ENCODE measurements at places on chromosomes 4 and X.
A peak's percentile ranks its signal among the peaks of the same experiment; 100 is the strongest.

DNA sequence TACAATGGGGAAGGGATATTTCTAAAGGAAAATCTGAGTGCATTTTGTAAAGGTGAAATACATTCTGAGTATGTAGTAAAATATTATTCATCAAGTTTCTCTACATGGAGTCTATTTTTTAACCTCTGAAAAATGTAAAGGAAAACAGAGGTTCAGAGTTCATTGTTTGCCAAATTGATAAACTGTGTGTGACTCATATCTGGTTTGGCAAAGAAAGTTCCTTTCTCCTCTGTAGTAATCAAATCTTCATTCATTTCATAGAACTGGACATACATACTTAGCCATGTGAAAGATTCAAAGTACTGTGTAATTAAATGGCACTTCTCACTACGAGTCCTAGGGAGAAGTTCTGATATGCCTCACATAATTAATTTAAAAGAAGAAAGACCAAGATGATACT is 61.6 kb downstream of the HPGD start:
- DNase-seq: no peak

DNA sequence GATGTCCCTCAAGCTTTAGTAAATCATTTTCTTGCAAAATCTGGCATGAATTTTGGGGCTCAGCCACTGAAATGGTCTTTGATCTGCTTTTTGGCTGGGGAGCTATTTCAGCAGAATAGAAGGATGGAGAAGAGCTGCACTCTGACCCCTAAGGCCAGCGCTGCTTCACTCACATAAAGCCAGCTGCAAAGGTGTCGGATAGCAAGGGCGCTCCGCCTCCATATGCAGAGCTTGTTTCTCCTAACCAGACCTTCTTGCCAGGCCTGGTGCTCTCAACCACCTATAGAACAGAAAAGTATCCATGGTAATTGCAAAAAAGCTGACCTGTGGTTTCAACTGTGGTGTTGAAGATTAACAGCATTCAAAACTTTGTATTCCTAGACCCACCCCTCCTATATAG is 24.1 kb upstream of the COQ2 start:
- DNase-seq: no peak

- DNase-seq: no peak
These were observed 23.1 kb upstream of the TLR7 start for GRCh38 chrX:12843668-12844279.

- DNase-seq: no peak
These were observed 44.0 kb upstream of the EOLA2 start for GRCh38 chrX:149982310-149982709.

- no peak for DNase-seq
These were observed 99.8 kb downstream of the PTCHD1 start for GRCh38 chrX:23434356-23434884.

DNA sequence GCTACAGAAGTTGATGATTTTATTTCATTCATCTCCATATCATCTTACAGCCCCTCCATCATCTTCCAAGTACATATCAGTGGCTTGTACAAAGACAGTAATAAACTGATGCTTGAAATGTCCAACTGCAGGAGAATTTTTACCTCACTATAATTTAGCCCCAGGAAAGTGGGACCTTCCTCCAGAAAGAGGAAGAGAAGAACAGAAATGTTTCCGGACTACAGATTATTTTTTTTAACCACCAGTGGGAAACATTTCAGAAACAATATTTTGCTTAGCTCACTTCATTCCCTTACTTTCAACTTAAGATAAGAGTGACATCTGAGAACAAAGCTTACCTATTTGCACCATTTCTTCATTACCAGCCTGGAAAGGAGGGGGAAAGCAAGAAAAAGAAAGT is 2.0 kb downstream of the ADAMTS3 start:
- DNase-seq: no peak

- no peak for DNase-seq
These were observed 105.0 kb upstream of the NR0B1 start for GRCh38 chrX:30414144-30414543.

- DNase-seq: no peak
These were observed 46.8 kb downstream of the VEGFC start for GRCh38 chr4:176745902-176746301.

- no peak for DNase-seq
These were observed 114.4 kb upstream of the STOX2 start for GRCh38 chr4:183790661-183791060.

DNA sequence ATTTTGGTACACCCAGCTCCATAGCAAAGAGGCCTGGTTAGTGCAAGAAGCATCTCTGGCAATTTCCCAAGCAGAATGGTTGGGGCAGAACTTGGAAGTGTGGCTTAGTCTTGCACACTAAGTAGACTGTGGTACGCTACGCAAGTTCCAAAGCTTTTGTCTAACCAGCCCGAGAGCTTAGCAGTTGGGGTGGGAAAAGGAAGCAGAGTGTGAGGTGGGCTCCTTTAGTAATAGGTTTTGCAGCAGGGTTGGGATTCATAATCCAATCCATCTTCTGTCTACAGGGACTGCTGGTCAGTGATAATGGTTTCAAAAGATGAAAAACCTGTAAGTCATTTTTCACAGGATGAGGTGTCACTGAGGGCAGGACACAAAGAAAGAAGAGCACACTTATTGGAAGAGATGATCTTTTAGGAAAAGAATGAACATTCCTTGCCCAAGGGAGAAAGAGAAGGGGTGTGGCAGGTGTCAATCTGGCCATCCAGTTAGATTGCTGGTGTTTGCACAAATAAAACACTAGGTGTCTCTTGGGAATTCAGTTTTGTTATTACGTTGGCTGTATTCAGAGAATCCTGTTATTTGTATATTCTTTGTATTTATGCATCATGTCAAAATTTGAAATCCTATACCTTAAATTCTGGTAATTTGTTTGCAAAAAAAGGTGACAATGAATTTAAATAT is 244.3 kb downstream of the GPAT3 start:
- DNase-seq: no peak

DNA sequence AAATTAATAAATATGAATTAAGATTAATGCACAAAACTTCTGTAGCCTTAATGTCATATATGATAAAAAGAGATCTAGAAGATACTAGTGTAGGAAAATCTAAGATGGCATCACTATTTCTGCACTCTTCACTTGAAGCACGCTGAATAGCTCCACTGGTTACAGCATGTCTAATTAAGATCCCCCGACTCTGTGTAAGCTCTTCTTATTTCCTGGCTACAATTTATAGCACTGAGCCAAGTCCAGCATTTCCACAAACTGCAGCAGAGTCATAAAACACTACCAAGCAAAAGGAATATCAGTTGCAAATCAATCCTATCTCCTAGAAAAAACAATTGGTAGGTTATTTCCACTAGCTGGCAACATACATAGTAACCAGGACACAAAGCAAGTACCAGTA is 1.3 kb upstream of the CCNA2 start:
- DNase-seq: no peak

GRCh38 chr4:111992351-111993168 is 152.7 kb upstream of the FAM241A start:
- DNase-seq: no peak

- DNase-seq: no peak
These were observed 22.5 kb upstream of the CLDN24 start for GRCh38 chr4:183344523-183345255.

GRCh38 chr4:85659610-85660218 is 184.8 kb downstream of the ARHGAP24 start:
- no peak for DNase-seq

DNA sequence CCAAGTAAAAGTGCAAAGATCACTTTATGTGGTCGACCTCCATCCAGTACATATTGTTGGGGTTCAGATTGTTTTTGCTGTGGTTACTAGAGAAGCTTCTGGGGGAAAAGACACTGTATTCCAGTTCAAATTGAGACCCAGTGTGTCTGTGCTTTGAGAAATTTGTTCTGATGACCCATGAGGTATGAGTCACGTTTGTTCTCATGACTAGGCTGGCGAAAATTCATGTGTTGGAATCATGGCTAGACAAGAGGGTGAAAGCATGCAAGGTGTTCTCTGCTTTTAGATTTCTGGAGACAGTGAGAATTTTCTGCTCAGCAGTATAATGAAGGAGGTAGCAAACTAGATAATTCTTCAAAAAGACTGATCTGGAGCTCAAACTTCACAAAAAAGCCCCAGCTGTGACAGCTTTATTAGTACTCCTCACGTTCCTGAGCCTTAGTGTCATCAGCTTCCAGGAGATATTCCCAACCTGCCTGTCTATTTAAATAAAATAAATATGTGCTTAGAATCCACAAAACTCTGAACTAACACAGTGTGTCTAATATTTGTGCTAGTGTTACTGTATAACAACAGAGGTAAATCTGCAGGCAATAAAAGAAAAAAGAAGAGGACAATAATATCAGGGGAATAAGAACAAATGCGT is 24.4 kb upstream of the FAM47B start:
- DNase-seq: no peak

DNA sequence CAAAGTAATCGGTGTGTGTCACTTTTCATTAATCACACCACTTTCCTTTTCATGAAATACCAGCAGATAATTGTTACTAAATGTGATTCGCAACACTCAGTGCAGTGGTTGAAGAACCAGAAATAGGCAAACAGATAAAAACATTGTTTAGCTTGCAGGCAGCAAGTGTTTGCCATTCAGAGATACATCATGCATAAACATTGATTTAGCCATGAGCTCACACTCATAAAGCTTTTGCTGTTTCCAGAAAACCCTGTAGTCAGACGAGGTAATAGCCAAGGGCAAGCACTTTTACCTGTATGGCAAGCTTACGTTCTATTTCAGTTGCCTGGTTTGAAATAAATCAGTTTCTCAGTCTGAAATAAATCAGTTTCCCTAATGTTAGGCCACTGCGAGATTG is 542.0 kb upstream of the TENM3 start:
- DNase-seq: no peak

- no peak for DNase-seq
These were observed 1150.8 kb downstream of the STPG2 start for GRCh38 chr4:96992443-96992842.

GRCh38 chr4:48341776-48342605 is 662 bp downstream of the SLAIN2 start:
- peak; percentile 16 for DNase-seq

DNA sequence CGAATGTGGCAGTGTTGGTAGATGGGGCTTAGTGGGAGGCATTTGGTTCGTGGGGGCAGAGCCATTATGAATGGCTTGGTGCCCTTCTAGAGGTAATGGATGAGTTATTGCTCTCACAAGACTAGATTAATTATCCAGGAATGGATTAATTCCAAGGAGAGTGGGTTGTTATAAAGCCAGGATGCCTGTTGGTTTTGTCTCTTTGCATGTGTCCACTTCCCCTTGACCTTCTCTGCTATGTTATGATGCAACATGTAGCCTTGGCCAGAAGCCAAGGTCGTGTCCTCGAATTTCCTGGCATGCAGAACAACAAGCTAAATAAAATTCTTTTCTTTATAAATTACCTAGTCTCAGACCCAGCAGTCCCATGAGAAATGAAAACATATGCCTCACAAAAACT is 111.2 kb upstream of the PLS3 start:
- no peak for DNase-seq

- DNase-seq: no peak
These were observed 8.3 kb downstream of the GPR50 start for GRCh38 chrX:151184705-151185104.

- DNase-seq: no peak
These were observed 220.8 kb downstream of the SPANXN3 start for GRCh38 chrX:143296521-143296920.

- no peak for DNase-seq
These were observed 3.2 kb downstream of the GSX2 start for GRCh38 chr4:54103190-54103574.

GRCh38 chr4:85725721-85726170 is 250.8 kb downstream of the ARHGAP24 start:
- DNase-seq: no peak

- no peak for DNase-seq
These were observed 3.6 kb downstream of the ARHGAP24 start for GRCh38 chr4:85478576-85478975.

DNA sequence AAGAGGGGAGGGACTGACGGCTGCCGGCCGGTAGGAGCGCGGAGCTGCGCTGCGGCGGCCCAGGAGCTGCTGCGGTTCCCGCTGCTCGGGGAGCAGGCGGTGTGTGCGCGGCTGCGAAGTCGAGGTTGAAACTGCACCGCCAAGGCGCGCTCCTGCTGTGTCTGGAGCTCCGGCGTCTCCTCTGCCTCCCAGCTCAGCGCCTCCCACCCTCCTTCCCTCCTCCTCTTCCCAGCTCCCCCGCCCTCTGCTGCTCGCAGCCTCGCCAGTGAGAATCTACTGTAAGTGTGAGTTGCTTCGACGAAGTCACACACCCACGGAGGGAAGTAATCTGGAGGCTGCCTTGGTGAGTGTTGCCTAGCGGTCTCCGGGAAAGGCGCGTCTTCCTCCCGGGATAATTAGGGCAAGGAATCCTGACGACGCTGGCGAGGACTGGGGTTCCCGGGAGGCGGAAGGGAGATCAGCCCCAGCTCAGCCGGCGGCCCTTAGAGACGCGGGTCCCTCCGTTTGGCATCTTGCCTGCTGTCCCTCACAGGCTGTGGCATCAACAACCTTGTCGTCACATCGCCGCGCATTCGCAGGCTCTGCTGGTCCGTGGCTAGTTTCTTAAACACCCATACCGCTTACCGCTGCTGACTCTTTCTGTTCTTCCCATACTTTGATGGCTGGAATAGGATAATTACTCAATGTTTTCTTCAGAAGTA is at the start of gene EPHA5:
EPHA5 (minus strand) TSS at position 159 of the 701 bp plus-strand sequence. CDS start 747 bp downstream, outside the sequence.
- DNase-seq: no peak

GRCh38 chrX:40552768-40553167 is 28.0 kb upstream of the ATP6AP2 start:
- DNase-seq: no peak

DNA sequence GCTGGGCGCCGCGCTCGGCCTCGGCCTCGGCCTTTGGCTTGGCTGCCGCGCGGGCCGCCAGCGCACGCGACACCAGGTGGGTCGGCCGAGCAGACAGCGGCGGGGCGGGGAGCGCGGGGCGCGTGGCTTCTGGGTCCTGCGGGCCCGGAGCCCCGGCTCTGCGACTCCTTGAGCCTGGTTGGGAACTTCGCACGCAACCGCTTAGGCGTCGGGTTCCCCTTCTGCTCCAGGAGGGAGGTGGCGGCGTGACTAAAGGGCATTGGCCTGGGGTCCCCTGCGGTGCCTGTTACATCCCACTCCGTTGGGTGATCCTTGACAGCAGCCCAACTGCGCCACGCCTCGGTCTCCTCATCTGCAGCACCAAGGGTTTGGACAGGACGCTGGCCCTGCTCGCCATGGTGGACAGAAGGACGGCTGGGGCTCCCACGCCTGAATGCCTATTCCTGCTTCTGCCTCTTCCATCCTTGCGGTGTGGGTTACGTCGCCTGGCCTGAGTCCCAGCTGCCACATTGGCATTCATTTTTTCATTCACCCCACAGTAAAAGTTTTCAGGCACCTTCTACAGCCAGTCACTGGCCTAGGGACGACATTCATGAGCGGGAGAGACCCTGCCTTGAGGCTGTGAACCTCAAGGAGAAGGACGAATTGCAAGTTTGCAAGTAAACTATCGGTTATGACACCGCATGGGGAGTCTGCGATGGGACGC is 631 bp downstream of the EVC start:
- DNase-seq: no peak

DNA sequence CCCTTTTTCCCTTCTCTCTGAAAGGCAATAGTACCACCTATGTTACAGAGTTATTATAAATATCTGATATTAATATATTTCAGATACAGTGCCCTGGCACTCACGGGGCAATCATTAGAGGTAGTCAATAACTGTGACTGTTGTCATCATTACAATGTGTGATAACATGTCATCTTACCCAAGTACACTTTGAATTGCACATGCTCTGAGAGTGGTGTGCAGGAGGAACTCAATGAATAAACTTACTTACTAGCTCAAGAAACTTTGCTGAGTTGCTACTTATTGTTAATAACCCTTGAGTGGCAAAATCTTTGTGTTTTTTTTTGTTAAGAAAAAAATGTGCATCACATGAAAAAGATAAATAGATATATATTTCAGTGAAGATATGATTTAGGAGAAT is 275.1 kb upstream of the RASGEF1B start:
- no peak for DNase-seq

GRCh38 chrX:69555481-69556041 is 51.4 kb downstream of the NALF2 start:
- DNase-seq: no peak
